Effector CD8-positive, alpha-beta T cell (primary cell): ENCODE measurements at places on chromosomes 12 and 14.

DNA sequence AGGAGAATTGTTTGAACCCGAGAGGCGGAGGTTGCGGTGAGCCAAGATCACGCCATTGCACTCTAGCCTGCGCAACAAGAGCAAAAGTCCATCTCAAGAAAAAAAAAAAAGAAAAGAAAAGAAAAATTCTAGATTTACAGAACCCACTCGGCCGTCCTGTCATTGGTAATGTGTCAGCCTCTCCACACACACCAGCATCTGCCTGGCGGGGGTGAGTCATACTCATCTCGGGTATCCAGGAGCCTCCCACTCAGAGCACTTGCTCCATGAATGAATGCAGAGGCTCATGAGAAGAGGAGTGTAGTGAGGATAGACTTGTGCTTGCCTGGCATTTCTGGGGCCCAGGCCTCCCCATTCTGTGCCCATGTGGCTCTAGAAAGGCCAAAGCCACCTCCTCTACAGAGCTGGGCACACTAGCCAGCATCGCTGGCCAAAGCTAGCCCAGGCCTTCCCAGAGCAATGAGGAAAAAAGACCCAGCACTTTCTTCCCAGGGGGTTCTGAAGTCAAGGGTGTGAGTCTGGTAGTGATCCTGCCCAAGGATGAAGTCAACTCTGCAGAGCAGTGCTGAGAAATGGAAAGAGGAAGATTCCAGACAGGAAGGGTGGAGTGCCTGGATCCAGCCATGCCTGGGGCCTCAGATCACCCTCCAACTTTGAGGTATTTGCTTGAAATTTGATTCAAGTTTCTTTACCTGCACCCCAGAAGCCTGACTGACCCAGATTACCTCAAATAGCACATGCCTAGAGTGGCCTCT lies 31.2 kb upstream of the KLC1 start:
- DNase-seq: no peak

DNA sequence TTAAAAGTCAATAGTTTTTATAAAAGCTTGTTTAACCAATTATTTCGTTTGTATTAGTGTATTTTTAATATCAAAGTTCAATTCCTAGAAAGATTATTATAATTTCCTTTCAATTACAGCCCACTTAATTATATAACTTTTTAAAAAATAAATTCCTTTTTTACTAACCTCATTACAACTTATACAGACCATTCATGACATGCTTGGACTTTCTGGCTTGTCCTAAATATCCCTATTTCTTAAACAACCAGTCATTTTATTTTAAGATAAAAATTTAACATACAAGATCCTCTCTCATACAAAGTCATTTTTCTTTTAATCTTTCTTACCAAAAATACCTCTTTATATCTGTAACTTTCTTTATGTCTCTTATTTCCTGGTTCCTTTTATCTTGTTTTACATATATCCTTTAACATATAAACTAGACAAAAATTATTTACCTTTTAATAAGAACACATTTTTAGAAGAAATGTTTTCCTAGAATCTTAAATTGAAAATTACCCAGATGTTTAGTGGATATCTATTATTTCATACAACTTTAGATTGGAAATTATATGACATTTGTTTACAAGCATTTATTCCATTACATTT lies 10.4 kb upstream of the TMEM263 start:
- no peak for DNase-seq

DNA sequence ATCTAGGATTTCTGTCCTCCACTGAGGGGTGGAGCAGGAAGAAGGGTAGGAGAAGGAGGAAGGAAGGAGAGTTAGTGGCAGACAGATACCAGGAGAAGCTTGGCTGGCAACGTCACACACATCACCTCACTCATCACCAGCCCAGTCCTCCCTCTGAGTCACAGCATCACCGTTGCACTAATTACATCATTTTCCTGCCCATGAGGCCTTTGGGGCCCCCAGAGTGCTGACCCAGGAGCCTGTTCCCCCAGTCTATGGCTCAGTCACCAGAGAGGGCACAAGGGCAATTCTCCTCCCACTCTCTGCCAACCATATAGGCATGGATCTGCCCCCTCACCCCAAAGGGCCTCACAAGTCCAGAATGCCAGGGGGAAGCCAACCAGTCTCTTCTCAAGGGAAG lies 4.6 kb downstream of the RND1 start:
- DNase-seq: no peak

DNA sequence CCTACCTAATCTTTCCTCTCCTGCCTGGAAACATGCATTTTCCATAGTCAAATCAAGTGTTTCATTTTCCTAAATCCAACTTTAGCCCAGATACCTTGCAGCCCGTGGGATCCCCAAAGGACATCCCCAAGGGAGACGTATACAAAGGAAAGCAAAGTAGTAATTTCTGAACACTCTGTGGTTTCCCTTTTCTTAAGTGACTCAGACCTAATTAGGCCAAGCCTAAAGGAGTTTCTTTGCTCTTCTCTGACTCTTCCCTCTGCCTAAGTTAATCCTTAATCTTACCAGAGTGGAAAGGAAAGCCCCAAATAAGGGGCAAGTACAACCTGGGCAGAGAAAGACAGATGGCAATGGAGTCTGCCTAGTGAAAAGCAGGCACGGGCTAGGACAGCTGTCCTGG lies 250.3 kb downstream of the SPTSSA start:
- DNase-seq: no peak

GRCh38 chr14:68506021-68506644 lies 286.7 kb downstream of the ZFP36L1 start:
- DNase-seq: no peak

GRCh38 chr12:114848666-114849065 lies 164.7 kb upstream of the TBX3 start:
- DNase-seq: no peak

DNA sequence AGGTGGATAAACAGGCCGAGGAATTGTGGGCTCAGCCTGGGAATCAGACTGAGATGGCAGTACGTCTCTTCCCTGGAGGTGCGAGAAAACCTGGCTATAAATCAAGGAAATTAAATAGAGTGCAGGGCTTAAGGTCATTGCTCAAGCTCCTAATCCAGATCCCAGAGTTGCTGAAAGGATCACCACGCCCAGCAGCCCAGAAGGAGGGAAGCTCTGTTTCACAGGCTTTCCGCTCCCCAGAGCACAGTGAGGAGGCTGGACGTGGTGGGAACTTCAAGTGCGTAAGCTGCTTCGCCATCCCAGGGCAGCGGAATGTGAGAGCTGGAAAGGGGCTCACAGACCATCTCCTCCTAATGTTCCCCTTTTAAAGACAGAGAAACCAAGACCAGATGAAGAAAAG lies 651.6 kb upstream of the TBX3 start:
- DNase-seq: no peak

GRCh38 chr14:69059658-69060623 lies 80.8 kb upstream of the ACTN1 start:
- DNase-seq: no peak
